NCI-H1436 treated with DMSO at 0.1 percent for 48 hours (cell line): ENCODE measurements at places on chromosomes 1 and 21.

DNA sequence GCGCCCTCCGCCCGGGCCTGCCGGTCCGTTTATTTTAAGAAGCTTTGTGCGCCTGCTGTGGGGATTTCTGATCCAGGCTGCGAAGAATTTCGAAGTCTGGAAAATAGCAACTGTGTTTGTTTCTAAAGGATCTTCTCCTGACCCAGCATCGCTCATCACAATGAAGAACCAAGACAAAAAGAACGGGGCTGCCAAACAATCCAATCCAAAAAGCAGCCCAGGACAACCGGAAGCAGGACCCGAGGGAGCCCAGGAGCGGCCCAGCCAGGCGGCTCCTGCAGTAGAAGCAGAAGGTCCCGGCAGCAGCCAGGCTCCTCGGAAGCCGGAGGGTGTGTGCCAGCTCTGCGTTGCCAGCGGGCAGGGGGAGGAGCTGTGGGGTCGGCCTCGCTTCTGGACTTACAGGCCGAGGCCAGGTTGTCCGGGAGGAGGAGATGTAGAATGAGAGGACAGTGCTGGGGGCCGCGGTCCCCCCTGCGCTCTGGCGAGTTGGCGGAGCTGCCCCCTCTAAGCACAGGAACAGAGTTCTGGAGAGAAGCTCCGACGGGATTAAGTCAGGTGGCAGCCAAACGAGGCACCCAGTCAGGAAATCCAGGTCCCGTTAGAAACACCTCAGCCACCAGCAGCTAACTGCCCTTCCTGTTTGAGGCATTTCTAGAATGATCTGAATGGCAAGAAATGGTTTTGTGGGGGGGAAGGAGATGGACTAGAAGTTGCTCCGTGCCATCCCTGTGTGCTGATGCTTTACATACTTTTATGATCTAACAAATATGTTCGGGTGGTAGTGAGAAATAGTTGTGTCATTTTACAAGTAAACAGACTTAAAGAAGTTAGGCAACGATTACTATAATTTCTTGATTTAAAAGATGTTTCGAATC lies 948 bp downstream of the TXLNA start:
- no peak for DNase-seq

DNA sequence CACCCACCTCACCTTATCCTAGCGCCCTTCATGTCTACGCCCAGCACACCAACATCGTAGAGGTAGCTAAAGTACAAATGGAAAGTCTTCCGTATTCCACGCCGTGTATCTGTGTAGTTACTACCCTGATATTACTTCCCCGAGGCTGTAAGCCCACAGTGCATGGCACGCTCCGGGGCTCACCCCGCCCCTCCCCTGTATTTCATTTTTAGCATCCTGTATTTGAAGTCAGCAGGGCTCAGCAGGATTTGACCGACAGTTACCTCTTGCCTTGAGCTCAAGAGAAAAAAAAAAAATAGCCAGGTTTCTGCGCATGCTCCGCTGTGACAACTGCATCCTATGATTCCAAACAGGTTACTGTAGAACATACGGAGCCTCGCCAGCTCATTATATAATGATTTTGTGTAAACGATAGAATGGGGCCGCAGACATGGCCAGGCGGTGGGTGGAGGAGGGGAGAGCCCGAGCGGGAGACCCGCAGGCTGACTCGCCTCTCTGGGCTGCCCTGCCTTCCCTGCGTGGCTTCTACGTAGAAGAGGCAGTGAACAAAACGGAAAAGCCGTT lies 1.3 kb downstream of the ABCG1 start:
- peak; percentile 62 for DNase-seq

DNA sequence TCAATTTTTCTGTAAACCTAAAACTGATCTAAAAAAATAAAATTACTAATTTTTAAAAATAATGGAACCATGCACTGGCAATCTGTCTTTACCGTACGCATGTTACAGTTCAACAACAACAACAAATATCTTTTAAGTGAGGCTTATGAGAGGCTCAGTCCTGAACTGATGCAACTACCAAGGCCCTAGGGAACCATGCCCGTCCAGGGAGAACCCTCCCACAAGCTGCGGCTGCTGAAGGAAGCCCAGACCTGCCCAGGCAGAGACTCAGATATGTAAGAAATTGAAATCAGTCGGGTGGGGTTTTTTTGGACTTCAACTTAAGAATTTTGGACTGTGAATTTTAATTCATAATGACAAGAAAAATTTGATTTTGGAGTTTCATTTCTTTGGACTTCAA lies 91.1 kb downstream of the NPHP4 start:
- DNase-seq = no peak

DNA sequence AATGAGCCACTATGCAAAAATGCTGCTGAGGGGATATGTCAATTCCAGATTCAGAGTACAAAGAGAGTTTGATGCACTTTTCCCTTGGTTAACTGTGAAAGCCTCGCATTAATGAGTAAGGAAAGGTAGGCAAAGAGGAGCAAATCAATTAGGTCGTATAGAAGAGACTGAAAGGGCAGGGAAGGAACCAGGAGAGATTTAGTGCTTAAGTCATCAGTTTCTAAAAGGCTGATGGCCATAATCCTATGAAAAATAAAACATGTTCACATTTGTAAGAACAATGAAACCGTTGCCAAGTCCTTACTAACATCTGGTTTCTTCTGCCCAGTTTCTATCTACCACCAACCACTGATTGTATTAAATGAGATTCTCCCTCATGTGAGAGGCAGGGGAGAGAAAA lies 118.4 kb upstream of the PALMD start:
- no peak for DNase-seq

DNA sequence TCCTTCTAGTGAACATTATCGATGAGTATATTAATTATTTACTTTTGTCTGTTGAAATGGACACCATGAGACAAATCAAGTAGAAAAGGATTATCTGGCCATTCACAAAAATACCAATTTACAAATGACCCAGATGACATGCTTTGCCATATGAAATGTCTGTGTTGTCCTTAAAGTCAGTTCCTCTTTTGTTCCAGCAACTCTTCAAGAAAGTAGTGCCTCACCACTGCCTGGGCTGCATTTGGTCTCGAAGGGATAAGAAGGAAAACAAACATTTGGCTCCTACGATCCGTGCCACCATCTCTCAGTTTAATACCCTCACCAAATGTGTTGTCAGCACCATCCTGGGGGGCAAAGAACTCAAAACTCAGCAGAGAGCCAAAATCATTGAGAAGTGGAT lies 79.6 kb downstream of the RGL1 start:
- no peak for DNase-seq

- no peak for DNase-seq
These were observed 49.5 kb upstream of the KCNK2 start for GRCh38 chr1:215032911-215033526.

- no peak for DNase-seq
These were observed 313.5 kb downstream of the DISC1 start for GRCh38 chr1:231940116-231940515.

DNA sequence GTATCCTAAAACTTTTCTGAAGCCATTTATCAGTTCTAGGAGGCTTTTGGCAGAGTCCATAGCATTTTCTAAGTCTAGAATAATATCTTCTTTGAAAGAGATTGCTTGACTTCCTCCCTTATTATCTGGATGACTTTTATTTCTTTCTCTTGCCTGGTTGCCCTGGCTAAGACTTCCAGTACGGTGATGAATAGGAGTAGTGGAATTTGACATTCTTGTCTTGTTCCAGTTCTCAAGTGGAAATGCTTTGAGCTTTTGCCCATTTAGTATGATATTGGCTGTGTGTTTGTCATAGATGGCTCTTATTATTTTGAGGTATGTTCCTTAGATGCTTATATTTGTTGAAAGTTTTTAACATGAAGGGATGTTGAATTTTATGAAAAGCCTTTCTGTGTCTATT lies 1647.9 kb downstream of the PLA2G4A start:
- DNase-seq = no peak

GRCh38 chr1:65762081-65762862 lies 30.4 kb upstream of the PDE4B start:
- no peak for DNase-seq

DNA sequence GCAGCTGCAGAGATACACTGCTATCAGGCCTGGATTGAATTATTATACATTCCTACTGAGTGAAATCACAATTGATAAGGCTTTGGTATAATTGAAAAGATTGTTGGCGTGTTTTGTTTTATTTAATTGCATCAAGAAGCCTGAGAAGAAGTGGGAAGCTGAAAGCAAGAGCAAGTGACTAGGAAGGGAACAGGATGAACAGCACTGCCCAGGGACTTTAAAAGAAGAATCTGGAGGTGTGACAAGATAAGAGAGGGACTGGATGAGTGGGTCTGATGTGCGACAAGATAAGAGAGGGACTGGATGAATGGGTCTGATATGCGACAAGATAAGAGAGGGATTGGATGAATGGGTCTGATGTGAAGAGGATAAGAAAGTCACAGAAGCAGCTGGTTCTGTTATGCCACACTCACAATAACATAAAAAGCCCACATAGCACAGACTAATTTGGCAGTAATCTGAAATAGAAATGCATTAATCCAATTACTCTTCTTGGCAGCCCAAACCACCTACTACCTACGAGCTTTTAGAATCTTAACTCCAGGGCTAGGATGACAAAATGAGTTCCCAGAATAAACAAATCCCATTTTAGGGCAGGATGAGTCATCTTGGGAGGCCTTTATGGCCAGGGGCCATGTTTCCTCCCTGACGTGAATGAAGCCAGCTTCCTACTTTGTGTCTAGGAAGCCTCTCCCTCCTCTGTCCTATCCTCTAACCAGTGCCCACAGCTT lies 129.7 kb downstream of the DUSP10 start:
- no peak for DNase-seq

- DNase-seq = no peak
These were observed 21.9 kb downstream of the NTNG1 start for GRCh38 chr1:107162745-107163144.

DNA sequence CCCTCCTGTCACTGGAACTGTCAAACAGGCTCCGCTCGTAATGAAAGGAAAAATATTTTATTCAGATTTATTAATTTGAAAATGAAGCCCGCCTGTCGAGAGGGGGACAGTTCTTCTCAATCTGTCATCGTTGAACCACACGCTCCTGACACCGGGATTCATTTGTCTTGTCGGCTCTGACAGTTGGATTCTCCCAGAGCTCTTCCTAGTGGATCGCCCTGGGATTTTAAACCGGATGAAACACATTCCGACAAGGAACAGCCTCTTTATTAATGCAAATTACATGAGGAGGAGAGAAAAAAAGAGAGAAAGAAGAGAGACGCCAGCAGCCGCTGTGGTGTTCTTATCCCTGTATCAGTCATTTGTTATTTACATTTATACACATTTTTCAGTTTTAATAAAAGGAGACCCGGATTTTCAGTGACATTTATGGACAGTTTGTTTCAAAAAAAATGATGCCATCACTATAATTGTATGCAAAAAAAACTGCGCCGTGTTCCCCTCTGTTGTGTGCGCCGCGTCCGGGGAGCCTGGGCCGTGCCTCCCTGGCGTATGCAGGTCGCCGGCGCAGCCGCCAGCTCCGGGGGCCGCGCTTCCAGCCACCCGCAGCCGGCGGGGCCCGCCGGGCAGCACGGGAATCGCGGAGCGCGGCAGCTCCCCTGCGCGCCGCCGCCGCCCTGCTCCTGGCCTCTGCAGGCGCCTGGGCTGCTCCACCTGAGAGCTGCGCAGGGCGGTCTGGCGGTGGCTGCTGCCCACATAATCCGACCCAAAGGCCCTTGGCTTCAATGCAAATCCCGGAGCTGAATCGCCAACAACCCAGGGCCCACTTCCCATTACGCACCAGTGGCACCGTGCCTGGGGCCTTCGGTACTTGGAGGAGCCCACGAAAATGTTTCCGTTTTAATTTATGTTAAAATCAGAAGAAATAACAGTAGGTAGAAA lies 237.9 kb upstream of the PBX1 start:
- no peak for DNase-seq

- DNase-seq = no peak
These were observed 33.0 kb downstream of the LRRC8C start for GRCh38 chr1:89665941-89666340.

DNA sequence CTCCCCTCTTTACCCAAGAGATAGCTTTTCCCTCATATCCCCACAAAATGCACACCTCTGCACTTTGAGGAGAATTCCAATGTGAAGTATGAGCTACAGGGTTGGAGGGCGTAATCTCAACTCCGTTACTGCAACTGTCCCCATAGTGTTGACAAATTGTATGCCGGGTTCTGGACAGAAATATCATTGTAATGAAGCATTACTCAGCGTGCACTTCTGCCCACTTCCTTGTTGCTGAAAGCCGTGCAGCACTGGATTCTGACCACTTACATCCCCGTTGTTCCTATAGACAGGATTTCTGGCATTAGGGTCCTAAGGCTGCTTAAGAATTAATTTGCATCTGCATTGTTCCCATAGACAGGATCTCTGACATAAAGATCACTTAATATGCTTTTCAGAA lies 205.6 kb downstream of the RHOU start:
- DNase-seq = no peak

DNA sequence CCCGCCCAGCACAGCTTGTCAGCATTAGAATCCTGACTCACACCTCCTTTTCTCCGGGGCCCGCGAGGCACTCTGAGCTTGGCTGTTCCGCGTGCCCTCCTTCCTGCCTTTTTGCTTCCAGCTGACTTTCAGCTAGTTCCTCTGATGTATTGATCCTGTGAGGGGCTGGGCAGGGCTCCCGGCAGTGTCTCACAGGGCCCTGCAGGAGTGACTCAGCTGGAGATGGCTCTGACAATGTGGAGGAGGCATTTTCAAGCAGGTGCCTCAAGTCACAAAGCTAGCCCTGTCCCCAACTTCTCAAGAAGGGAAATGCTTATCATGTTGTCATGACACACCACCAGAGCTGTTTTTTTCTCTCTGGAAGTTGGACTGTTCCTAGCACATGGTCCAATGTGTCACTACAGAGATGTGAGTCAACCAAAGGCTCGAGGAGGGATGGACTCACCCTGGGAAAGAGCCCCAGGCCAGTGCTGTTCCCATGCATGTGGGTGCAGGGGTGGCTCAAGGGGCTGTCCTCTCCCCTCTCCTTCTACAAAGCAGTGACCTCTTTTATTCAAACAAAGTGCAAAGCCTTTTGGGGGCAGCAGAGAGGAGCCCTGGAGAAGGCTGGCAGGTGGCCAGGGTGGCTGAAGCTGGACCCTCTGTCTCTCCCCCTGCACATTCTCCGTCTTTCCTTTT lies 30.6 kb downstream of the SYT6 start:
- DNase-seq = no peak

- DNase-seq = no peak
These were observed 31.0 kb upstream of the SOX13 start for GRCh38 chr1:204041803-204042505.

- DNase-seq = no peak
These were observed 6.5 kb downstream of the PLCH2 start for GRCh38 chr1:2482588-2482987.

- no peak for DNase-seq
These were observed 29.6 kb downstream of the CLIC6 start for GRCh38 chr21:34698270-34699015.

- peak; percentile 49 for DNase-seq
These were observed 1.7 kb upstream of the FMN2 start for GRCh38 chr1:240090014-240090413.

DNA sequence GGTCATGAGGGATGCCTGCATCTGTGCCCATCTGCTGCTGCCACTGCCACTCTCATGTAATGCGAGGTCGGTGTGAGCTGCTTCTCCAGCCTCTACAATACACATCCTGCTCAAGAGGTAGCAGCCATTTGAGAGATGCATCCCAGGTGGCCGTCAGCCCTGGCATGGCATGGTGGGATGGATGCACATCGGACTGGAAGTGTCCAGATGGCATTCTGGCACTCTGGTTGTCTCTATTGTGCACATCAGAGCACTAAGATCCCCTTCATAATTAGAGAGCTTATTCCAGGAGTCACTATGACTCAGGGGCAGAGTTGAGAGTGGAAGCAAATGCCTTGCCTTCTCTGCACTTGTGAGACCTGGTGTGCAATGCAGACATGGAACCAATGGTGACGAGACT lies 3.8 kb downstream of the STRIP1 start:
- DNase-seq = no peak
